Activated T-cell treated with anti-CD3 and anti-CD28 coated beads, Interleukin-2, amount 50 U/mL, for 1 hour (primary cell): ENCODE measurements at places on chromosomes 2 and 18.

- DNase-seq = no peak
Measured at GRCh38 chr2:200860092-200860795, 4.2 kb downstream of the CLK1 start.

DNA sequence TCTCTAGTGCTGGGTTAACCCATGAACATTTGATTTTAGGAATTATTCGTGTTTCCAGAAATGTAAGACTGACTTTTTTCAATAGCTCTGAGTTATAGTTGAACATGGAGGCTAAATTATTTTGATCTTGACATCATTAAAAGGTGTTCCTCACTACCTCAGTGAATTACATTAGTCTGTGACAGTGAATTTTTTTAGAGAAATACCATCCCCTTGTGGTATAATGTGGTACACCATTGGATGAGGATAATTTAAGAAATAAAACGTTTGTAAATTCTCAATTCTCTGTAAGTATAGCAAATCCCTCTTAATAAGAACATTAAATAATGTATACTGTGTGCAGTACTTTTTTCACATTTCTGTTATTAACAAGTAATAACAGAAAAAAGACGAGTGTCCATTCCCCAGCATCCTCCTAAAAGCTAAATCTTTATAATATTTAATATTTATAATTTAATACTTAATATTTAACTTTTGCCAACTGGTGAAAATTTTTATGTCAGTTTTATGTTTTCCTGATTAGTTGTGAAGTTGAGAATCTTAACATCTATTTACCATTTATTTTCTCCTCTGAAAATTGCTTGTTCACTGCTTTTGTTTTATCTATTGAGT is 70.3 kb upstream of the CWC22 start:
- no peak for DNase-seq

DNA sequence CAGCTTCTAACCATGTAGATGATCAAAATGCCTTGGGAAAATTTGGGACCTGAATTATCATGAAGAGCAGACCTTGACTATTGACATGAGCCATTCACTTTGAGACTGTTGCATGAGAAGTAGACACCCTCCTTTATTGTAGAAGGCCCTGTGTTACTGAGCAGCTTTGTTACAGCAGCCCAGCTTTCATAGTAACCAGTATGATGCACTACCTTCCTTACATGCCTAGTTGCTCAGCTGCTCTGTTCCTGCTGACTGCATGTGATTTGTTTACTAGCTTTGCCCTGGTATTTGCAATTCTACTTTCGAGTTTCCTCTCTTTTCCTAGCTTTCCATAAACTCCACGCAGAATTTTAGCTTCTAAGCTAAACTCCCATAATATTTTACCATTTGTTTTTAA is 11.2 kb upstream of the FN1 start:
- no peak for DNase-seq

DNA sequence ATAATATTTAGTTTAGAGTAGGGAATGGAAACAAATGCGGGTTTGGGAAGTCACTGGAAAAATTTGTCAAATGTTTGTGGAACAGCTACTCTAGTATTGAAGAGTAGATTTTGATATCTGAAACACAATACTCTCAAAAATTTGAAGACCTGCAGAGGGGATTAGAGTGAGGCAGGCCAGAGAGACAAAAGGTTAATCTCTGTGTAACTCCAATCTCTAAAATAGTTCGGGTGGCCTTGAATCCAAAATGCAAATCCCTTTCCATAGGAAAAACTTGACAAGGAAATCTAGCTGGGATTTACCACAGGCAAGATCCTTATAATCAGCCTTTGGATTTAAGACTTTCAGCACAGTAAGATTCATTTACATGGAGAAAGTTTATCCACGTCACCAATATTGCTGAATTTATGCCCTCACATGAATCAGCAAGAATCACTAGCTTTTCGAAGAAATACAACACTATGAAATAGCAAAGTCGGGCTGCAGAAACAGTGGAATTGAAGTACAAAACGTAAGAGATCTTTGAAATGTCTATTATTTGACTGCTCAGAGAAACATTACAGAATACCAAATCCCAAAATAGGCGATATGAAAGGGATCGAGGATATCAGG is 423.7 kb upstream of the ZNF804A start:
- no peak for DNase-seq

- DNase-seq = no peak
Measured at GRCh38 chr2:46257476-46257875, 39.7 kb upstream of the EPAS1 start.
